ENCODE measurements at places on chromosomes 5 and 9.
A peak's percentile ranks its signal among the peaks of the same experiment; 100 is the strongest.

- no peak for DNase-seq
These were observed 935.8 kb downstream of the DTWD2 start for GRCh38 chr5:118052503-118052902.

- DNase-seq, result no peak
These were observed 26.4 kb downstream of the ARHGEF28 start for GRCh38 chr5:73652391-73652790.

DNA sequence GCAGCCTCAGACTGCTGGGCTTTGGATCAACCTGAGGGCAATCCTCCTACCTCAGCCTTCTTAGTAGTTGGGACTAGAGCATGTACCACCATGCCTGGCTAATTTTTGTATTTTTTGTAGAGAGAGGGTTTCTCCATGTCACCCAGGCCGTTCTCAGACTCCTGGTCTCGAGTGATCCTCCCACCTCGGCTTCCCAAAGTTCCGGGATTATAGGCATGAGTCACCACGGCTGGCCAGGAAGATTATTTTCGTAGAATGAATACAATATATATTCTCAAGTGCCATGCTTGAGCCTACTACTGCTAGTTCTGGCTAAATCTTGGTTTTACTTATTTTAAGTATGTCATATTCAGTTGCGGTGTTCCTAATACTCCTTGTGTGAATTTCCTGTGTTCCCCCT, 88.2 kb upstream of the CLINT1 start:
- no peak for DNase-seq

DNA sequence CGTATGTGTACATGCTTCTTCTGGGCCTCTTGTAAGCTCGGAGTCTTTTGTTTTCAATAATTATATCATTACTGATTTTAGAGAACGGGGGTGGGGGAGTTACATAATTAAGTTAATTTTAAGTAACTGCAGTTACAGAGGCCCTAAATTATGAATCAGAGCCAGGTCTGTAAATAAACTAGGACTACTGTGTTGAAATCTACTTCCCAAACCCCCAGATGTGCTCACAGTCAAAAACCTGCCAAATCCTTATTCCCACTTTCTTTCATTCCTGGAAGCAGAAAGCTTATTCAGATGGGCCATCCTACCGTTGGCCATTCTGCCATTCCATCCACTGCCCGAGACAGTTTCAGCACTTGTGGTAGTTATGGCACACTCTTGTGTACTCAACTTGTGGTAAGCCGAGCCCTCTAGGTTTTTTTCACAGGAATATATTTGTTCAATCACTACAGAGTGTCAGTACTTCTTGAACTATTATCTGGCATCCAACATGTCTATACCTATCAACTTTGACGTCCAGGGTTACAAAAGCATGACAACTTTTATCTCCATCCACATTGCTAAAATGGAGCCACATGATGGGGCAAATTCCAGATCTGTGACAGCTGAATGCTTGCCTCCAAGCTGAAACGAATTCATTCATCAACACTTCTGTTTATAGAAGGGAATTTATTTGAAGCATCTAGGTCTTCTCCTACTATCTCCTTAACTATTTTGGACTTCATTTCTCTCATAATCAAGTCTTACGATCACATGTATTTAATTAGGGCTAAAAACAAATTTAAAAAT, 37.8 kb downstream of the GLRX start:
- no peak for DNase-seq

DNA sequence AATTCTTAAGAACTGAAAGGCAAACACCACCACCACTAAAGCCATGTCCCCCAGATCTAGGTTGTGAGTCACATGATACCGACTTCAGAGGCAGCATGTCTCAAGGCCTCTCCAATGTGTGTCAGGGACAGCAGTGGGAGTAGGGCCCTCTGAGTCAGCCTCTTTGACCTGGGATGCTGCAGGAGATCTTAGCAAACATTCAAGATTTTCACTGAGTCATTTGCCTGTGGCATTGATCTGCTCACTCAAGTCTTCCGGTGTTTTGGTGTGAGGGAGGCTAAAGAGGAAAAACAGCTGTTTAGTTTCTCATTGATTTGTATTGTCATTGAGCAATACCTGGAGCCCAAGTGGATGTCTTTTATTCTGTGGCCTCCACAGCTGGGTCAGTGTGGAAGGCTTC, 36.1 kb downstream of the TMC1 start:
- peak; percentile 36 for DNase-seq

DNA sequence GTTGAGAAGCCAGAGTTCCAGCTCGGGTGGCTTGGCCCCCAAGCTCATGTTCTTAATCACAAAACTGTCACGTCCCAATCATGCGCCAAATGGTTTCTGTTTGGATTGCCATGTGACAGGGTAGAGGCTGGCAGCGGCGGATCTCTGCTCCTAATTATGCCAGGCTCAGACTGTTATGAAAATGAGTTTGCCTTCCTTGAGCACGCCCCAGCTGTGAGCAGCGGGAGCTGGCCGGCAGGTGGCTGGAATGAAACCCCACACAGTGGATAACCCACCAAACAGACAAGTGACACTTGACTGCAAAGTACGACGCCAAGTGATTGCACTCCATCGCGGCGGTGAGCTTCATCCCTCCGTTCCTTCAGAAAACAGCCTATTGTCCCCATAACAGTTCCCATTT, 75.4 kb downstream of the CFAP77 start:
- no peak for DNase-seq

DNA sequence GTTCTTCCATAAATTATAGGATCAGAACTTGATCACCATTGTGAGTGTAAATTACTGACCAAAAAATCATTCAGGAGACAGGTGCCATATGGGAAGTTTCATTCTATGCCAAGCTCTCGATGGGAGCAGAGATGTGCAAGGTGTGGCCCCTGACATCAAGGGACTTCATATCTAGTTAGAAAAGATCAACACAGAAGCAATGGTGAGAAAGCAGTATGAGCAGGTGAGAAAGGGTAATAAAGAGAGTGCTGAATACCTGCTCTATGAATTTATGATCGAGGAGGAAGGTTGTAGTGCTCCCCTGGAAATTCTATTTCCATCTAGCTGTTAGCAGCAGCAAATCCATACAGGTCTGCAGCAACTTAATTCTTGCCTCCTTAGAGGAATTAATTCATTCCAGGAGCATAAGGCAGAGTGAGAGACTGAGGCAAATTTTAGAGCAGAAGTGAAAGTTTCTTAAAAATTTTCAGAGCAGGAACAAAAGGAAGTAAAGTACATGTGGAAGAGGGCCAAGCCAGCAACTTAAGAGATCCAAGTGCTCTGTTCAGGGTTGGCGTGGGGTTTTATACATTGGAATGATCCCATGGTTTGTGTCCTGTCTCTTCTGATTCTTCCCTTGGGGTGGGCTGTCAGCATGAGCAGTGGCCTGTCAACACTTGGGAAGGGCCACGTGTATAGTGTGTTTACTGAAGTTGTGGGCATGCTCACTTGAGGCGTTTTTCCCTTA, 181.8 kb downstream of the SAXO1 start:
- DNase-seq, result no peak

DNA sequence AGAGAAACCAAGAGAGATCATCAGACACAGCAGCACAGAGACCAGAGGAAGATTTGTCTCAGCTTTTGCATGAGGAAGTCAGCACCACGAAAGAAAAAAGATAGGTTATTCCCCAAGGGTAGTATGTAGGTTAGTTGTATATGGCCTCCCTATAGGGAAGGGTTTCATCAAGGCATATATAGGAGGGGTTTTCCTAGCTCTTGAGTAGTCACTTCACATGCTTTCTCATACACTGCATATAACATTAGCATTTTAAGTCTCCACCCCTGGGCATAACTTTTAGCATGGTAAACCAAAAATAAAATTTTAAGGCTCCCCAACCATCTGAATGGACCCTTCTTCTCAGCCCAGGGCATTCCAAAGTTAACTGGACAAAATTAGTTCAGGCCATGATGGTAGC, 1571.6 kb upstream of the ACO1 start:
- DNase-seq, result no peak

DNA sequence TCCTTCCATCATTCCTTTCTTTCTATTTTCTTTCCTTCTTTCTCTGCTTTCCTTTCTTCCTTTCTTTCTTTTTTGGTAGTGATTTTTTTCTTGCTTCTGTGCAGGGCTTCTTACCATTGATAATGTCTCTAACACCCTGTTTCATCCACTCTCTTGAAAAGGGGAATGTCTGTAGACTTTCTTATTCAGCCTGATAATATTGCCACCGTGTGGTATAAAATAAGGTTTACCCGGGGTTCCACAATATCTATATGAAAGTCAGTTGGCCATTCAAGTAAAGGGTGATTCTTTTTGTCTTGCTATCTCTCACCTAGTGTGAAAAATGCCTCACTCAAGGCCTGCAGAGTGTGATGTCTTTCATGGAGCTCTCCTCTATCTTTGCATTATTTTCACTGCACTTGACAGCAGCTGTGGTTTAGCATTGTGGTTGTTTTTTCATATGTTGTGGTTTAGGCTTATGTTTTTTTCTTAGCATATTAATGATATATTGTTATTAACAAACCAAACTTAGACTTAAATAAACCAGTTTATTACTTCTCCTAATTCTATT, 153.9 kb downstream of the CSNK1G3 start:
- no peak for DNase-seq

- DNase-seq, result no peak
These were observed 34.5 kb downstream of the UNC5A start for GRCh38 chr5:176844706-176845391.

DNA sequence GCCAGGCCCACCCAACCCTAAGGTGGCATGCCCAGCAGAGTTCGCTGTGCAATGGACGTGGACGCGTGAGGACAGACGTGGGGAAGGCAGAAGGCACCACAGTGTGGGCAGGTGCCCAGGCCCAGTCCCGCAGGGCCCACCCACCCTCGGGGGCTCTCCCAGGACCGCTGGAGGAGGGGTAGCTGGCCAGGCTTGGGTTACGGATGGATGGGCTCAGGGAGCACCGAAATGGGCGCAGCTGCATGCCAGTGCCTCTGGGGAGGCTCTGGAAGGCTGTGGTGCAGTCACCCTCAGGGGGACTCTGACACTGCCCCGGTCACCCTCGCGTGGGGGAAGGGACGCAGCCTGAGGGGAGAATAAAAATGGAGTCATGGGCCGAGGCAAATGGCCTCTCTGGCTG, 9.6 kb upstream of the GPSM1 start:
- DNase-seq, result no peak

- DNase-seq, result no peak
These were observed 20.2 kb downstream of the UBE2QL1 start for GRCh38 chr5:6468870-6469269.

DNA sequence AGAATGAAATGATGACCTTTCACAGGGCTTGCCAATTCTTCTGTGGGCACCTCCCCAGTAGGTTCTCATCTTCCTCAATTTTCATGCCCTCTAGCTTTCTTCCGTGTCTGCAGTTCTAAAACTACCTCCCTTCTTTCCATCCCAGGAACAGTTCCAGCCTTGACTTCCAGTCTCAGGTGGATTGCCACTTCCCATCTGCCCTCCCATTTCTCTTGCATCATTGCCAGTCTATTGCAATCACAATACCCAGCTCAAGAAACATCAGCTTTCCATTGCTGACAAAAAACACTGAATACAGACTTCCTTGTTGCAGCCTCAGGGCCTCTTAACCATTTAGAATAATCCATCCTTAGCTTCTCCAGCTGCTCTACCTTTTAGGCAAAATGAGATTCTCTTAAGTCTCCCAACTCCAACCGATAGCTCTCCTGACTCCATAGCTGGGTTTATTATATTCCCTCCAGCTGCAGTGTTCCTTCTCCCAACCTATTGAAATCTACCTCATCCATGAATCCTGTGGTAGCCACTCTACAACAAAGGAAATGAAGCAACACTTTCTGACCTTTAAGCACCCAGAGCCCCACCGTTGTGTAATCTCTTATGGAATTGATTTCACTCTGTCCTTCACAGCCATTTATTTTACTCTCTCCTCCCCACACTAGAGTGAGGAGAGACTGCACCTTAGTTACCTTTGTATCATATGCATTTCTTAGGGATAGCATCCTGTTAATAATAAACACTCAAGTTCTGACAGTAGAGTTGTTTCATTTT, 75.6 kb upstream of the PCA3 start:
- DNase-seq, result no peak

DNA sequence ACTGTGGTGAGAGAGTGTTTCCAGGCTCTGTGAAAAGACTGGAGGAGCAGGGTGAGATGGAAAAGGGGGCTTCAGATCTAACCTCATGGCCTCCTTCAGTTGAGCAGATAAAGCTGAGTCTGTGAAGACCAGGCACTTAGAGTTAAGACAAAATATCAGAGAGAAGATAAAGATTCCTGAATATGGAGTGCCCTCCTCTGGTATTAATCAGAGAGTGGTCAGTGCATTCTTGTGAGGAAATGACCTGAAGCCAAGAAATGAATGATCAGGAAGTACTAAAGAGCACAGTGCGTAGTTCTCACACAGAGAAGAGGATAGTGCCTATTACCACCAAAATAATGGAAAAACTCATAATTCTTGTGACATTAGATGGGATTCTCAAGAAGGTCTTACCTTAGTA, 1417.0 kb upstream of the ACO1 start:
- DNase-seq, result no peak

DNA sequence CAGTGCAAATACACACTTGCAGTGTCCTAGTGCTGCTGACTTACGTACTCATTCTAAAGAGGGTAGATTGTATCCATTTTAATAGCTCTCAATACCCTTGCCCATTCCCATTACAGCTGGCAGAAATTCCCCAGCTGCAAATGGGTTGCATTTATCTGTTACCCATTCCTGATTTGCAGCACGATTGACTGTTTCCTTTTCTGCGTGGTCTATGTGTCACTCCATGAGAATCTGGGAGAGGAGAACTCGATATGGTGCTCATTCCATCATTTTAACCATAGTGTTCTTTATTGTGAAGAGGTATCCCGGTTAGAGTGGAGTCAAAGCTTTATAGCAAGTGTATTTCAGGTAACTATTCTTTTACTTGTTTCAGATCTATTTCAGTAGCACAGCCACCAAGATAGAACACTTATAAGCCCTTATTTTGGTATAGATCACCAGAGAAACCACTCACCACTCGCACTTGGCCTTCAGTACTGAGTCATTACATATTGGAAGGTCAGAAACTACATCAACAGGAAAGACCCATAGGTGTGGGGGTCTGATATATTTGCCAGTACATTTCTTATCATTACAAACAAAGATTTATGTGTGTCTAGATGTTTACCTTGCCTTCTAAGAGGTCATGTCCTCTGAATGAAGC, 139.5 kb downstream of the MUSK start:
- no peak for DNase-seq

Measured in pulmonary artery endothelial cell (primary cell).